ENCODE measurements at places on chromosomes 3 and 15.

GRCh38 chr3:123807820-123808219 lies 76.3 kb downstream of the MYLK start:
- DNase-seq, result no peak

DNA sequence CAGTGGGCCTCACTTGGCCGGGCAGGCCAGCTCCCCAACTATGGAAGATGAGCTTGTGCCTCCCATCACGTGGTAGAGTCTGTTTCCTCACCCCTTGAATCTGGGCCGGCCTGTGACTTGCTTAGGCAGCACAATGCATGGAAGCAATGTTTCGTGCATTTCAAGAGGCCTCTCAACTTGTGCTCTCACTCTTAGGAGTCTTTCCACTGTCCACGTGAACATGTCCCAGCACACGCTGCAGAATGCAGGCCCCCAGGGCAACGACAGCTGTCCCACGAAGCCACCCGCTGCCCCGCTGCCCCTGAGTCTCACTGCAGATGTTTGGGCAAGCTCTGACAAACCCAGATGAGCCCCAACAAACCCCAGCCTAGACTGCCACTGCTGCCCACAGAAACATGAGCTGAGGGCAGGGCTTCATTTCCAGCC lies 27.2 kb upstream of the SLC41A3 start:
- DNase-seq, result no peak

GRCh38 chr15:49978121-49978520 lies 140.9 kb downstream of the ATP8B4 start:
- no peak for DNase-seq

DNA sequence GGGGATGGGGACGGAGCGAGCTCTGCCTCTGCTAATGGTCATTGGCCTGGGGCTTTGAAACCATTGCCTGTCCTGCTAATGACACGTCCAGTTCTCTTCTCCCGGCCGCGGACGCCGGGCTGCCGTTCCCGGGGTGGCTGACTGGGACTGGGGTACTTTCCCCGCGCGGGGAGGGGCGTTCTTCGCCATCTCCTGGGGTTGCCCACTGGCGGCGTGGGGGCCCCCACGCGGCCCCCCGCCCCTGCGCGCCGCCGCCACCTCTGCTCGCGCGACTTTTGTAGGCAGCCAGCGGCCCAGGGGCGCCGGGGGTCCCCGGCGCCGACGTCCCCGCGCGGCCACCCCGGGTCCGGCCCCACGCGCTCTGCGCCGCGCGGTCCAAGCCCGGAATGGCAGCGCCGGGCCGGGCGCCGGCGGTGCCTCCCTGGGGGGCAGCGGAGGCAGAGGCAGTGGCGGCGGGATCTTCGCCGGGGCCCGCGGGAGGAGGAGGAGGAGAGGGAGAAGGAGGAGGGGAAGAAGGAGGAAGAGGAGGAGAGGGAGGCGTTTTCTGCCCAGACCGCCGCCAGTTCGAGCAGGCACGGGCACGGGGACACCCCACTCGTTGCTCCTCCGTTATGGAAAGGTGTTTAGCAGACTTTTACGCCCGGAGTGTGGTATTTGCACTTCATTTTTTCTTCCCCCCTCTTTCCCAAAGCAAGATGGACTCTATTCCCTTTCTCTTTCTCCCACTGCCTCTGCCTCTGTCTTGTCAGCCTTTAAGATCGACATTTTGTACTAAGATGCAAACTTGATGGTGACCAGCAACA lies 2.3 kb downstream of the BBX start:
- DNase-seq, result no peak

- DNase-seq, result no peak
Observed at GRCh38 chr3:55658690-55659562, 171.8 kb upstream of the WNT5A start.

DNA sequence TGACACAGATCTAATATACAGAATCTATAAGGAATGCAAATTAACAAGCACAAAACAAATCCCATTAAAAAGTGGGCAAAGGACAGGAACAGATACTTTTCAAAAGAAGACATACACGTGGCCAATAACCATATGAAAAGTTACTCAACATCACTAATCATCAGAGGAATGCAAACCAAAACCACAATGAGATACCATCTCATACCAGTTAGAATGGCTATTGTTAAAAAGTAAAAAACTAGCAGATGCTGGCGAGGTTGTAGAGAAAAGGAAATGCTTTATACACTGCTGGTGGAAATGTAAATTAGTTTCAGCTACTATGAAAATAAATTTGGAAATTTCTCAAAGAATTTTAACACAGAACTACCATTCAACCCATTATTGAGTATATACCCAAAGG lies 50.7 kb downstream of the ADAMTS17 start:
- DNase-seq, result no peak

DNA sequence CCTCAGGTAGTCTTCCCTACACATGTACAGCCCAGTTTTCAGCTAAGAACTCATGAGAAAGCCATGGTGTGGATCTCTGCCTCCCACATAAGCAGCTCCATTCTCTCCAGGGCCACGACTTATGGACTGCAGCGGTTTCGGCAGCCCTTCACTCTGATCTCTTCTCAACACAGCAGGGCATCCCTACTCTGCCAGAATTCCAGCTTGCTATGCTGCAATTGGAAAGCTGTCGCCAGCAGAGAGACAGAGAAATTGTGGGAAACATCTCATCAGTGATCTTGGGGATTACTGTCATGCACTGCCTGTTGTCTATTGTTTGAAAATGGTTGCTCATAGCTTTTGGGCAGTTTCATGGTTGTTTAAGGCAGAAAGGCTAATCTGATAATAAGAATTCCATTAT lies 11.9 kb upstream of the BLM start:
- no peak for DNase-seq

DNA sequence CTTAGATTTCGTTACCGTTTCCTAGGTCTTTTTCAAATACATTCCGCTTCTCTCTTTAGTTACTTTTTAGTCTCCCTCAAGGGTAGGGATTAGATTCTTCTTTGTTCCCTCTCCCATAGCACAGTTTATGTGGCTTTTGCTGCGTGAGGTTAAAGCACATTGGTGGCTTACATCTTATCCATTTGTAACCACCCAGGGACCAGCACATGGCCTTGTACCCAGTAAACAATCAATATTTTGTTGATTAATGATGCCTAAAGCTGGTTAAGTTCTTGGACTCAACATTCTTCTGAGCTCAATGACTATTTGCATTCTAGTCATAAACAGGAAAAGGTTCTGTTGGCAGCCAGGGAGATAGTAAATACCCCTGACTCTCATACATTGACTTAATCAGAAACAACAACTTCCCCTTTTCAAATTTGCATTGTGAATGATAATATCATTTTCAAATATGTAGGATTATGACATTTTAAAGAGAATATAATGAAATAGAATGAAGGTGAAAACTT lies 60.2 kb downstream of the CACNA1D start:
- DNase-seq, result no peak

DNA sequence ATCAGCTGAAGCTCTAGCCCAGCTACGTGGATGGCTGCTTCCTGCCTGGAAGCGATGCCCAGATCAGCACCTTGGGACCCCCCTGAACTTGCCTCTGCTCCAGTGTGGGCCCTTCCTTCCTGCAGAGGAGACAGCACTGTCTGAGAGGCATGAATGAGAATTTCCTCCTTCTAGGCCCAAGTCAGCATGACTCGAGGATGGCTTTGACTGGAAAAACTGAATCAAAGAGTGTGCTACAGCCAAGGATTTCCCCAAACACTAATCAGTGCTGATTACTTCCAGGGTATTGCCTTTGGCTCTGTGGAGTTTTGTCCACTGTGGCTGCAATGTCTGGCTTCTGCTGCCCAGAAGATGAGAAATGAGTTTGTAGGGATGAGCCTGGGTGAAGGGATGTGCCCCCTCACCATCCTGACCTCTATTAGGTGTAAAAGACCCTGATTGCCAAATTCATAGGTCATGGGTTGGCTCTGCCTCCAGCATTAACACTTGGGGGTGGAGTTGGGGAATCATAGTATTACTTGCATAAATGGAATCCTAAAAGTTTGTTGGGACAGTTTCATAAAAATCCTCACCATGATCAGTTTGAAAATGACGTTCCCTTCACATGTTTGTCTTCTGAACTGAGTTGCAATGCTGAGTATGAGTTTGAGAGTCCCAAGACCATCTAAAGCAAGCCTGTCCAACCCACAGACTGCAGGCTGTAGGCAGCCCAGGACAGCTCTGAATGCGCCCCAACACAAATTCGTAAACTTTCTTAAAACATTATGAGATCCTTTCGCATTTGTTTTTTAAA lies 36.7 kb downstream of the FLNB start:
- DNase-seq, result no peak

DNA sequence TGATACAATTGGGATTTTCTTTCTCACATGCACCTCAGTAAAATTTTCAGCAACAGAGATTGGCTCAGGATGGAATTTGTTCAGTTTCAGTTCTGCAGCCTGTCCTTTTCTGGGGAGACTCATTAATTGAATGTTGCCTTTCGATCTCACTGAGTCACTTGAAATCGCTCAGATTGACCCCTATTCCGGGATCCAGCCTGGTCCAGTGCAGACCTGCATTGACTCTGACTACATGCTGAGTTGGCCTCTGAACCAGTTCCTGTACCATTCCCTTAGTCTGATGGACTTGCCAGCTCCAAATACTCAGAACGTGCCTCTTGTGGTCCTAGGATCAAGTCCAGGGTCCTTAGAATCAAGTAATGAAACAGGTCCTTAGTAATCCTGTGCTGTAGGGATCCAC lies 9.4 kb downstream of the IGF1R start:
- DNase-seq, result no peak

DNA sequence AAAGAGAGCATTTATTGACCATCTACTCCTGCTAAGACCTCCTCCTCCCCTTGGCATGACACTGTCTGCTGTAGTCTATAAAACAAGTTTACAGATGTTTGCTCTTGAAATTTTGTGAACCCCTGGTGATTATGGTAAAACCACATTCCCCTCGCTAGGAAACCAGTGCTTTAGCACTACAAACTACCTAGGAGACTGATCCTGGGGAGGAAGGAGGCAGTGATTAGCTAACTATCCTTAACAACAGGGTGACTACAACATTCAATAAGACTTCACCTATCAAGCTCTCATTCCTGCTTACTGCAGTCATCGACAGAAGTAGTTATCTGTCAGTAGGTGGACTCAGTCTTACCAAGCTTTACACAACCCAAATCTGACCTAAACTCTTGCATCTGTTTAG lies 371.3 kb downstream of the TUSC7 start:
- DNase-seq, result no peak

- no peak for DNase-seq
Observed at GRCh38 chr3:177420651-177421480, 223.6 kb upstream of the TBL1XR1 start.

GRCh38 chr3:30142946-30143345 lies 463.5 kb upstream of the TGFBR2 start:
- no peak for DNase-seq

DNA sequence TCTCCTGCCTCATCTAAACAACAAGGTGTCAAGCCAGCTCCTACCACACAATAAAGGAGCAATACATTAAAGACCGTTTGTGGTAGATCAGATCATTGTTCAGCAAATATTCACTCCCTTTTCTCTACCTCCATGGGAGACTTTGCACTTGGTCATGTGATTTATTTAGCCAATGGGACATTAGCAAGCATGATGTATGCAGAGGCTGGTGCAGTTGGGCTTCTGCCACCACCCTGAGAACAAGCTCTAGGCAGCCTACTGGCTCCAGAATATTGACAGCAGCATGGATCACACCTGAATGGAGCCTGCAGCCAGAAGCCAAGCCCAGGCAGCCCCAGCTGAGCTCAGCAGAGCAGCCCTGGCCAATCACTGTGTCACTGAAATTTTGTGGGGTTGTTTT lies 99.4 kb upstream of the UBE2E2 start:
- no peak for DNase-seq

GRCh38 chr3:188152660-188153436 lies 1.1 kb upstream of the LPP start:
- DNase-seq, result peak; percentile 39

GRCh38 chr3:178283561-178283960 lies 252.7 kb upstream of the KCNMB2 start:
- no peak for DNase-seq

- no peak for DNase-seq
Observed at GRCh38 chr3:174020156-174020555, 622.6 kb downstream of the NLGN1 start.

All from inflammatory macrophage treated with lipopolysaccharide for 1 hour (primary cell).